ENCODE measurements at places on chromosomes 2 and 18.

GRCh38 chr18:75533950-75534349 is 106.4 kb upstream of the SMIM21 start:
- no peak for DNase-seq

GRCh38 chr18:79629606-79630005 is 50.0 kb upstream of the CTDP1 start:
- DNase-seq: no peak

- no peak for DNase-seq
Observed at GRCh38 chr2:152236191-152236925, 60.8 kb upstream of the STAM2 start.

- DNase-seq: no peak
Observed at GRCh38 chr2:207632575-207633493, 7.6 kb upstream of the METTL21A start.

GRCh38 chr2:47499621-47500309 is 96.8 kb downstream of the MSH2 start:
- DNase-seq: no peak

DNA sequence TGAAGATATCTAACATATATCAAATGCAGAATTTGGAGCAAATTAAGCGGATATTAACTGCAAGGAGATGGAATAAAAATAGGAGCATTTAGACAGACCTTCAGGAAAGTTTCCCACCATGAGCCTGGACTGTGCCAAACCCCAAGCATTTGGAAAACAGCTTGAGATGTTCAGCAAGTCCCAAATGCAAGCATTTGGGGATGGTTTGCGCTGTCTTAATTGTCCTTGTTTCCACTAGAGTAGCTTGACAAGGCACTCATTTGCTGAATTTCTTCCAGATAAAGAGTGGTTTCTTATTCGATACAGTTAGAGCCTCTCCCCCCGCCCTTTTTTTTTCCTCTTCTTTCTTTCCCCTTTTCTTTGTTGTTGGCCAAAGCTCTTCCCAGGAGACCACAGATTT is 77.1 kb upstream of the CDC42EP3 start:
- no peak for DNase-seq

DNA sequence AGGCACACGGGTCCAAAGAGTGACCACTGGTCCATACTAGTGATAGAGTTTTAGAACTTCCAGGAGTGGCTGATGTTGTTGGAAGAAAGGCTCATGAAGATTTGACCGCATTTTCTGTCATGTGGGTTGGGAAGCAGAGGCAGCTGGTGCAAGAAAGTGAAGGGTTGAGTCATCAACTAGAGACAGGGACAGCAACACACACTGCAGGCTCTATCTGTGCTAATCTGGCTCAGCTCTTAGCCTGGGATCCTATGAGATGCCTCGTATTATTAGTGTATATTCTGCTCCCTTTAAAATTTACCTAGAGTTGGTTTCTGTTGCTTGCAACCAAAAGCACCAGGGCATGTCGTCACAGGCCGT is 2.5 kb upstream of the SH3RF3 start:
- no peak for DNase-seq

GRCh38 chr2:234368861-234369261 is 128.0 kb downstream of the ARL4C start:
- DNase-seq: peak; percentile 24

DNA sequence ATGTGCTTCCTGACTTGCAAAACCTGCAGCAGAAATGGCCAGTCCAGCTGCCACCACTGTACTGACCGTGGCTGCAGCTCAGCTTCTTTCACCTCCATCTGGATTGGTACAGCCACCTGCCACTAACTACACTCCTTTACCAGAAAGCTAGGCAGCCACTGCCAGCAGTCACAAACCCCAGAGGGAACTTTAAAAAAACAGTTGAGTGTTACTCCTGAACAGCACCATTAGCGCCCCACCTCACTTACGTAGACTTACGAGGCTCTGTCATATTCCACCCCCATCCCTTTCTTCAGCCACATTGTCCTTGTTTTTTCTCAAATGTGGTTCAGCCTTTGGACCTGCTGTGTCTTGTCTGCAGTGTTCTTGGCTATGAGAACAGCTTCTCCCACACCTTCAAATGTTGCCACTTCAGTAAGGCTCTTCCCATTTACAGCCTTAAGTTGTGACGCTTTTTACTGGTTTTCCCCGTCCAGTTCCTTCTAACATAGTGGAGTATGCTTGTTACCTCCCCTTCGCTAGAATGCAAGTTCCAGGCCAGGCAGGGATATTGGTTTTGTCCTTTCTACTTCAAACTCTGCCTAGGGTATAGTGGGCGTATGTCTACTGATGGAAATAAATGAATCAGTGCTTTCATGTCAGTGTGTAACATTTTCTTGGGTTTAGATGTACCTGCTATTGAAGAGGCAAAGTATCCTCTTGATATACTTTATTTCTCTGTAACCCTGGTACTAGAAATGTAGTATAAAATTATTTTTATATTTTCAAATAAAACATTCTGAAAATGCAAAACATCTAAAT is 17.0 kb downstream of the HNRNPA3 start:
- DNase-seq: no peak

DNA sequence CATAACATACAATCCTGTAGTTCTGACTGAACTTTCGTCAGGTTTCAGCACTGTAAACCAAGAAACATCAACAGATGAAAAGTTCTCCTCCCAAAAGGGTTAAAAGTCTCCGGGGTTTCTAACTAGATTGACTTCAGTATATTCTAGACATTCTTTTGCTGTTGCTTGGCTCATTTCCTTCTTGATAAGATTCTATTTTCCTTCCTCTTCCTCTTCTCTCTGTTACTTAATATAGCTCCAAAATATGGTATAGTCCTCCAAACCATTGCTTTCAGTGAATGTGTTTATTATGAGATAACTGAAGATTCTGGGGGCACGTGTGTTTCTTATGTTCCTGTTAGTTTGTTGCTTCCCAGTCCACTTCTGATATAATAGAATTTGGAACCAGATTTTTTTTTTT is 46.4 kb upstream of the MAP4K3 start:
- no peak for DNase-seq

- DNase-seq: no peak
Observed at GRCh38 chr18:51039138-51040112, 9.4 kb downstream of the SMAD4 start.

DNA sequence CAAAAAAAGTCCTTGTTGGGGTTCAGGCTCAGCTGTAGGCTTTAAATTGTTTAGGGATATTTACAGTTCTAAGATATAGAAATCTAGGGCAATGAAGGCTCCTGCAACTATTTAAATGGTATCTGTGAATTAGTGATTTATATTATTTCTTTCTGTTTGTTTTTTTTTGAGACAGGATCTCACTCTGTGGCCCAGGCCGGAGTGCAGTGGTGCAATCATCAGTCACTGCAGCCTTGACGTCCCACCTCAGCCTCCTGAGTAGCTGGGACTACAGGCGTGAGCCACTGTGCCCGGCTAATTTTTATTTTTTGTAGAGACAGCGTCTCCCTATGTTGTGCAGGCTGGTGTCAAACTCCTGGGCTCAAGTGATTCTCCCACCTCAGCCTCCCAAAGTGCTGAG is 32.3 kb upstream of the NDUFV2 start:
- no peak for DNase-seq

DNA sequence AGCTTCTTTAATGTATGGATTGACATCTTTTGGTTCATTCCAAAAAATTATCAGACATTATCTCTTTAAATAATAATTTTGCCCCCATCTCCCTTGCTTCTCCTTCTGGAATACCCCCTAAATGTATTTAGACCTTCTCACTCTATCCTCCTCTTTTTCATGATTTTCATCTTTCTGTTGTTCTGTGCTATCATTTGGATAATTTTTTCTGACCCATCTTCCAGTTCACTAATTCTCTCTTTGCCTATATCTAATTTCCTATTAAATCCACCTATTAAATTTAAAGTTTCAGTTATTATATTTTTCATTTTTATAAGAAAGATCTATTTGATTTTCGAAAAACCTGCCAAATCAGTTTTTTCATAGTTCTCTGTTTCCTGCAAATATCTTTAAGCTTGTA is 67.8 kb upstream of the ODC1 start:
- no peak for DNase-seq

GRCh38 chr2:152558158-152558984 is 158.9 kb downstream of the PRPF40A start:
- DNase-seq: no peak

- DNase-seq: no peak
Observed at GRCh38 chr2:148642112-148642744, 2.3 kb upstream of the EPC2 start.

GRCh38 chr2:205769879-205770278 is 87.6 kb downstream of the NRP2 start:
- no peak for DNase-seq

GRCh38 chr2:239275847-239276831 is 124.7 kb downstream of the HDAC4 start:
- DNase-seq: no peak

DNA sequence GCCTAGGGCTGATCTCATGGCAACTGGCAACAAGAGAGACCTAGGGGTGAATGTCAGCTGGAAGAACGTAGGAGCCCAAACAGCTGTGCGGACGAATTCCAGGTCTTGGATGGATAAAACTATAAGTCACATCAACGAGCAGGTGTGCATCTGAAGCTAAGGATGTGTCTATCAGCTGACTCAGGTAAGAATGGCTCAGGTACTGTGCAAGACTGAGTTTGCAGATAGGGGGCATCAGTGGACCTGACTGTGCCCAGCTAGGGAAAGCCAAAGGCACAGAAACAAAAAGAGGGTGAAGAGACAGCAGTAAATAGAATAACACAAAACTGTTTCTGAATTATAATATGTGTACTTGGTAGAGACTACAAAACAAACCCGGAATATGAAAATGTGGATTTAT is 357.3 kb downstream of the ZEB2 start:
- no peak for DNase-seq

DNA sequence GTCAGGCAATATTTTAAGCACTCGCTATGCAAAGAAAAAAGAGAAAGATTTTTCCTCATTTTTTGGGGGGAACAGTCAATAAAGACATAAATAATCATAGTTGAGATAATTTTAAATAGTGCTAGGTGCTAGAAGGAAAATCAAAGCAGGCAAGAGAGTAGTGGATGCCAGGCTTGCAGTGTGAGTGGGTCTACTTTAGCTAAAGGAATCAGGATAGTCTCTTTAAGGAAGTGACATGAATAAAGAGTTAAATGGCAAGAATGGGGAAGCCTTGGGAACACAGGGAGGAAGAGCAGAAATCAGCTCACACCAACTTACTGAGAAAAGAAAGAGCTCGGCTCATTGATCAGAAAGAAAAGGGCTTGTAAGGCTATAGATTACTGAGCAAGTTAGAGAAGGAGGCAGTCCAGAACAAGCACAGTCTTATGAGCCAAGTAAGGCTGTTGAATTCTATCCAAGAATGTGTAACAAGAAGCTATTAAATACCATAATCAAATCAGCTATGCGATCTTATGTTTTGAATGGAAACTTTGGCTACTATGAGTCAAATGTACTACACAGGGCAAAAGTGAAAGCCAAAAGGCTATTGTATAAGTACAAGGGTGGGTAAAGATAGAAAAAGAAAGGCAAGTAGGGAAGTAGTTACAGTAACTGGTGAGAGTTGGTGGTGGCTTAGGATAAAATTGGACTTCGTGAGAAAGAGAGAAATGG is 833.8 kb upstream of the PIK3C3 start:
- DNase-seq: no peak

DNA sequence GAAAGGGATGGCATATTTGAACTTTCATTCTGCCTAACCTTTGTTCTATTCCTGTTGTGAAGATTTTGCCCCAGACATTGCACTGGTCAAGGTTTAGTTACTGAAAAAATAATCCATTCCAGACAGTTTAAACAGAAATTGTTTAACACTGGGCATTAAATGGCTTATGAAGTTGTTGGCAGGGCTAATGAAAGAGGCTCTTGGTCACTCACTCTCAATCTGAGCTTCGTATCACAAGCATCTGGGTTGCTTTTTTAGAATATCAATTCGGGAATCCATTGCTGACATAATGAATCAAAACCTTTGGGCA is 8.0 kb upstream of the ACYP2 start:
- no peak for DNase-seq

- DNase-seq: no peak
Observed at GRCh38 chr18:57819671-57820460, 16.8 kb upstream of the ATP8B1 start.

DNA sequence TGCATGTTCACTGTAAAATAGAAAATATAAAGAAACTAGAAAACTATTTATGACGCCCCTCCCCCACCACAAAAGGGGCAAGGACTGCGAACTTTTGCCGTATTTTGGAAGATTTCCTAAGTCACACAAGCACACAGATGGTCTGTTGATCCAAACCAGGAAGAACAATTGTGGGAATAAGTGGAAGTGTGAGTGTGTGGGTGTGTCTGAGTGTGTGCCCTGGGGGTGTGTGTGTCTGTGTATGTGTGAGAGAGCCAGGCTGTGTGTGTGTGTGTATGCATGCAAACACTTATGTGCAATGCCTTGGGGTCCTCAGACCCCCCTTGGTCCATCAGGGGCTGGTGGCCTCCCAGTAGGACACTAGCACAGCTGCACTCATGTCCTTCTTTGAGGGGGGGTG is 43.1 kb downstream of the HPCAL1 start:
- no peak for DNase-seq

GRCh38 chr2:217650229-217650628 is 352.6 kb downstream of the TNS1 start:
- no peak for DNase-seq

GRCh38 chr18:48136051-48136826 is 205.8 kb upstream of the SMAD2 start:
- DNase-seq: no peak

GRCh38 chr2:20507166-20507692 is 60.4 kb downstream of the RHOB start:
- DNase-seq: peak; percentile 61

- no peak for DNase-seq
Observed at GRCh38 chr2:233081232-233081730, 21.1 kb downstream of the INPP5D start.

DNA sequence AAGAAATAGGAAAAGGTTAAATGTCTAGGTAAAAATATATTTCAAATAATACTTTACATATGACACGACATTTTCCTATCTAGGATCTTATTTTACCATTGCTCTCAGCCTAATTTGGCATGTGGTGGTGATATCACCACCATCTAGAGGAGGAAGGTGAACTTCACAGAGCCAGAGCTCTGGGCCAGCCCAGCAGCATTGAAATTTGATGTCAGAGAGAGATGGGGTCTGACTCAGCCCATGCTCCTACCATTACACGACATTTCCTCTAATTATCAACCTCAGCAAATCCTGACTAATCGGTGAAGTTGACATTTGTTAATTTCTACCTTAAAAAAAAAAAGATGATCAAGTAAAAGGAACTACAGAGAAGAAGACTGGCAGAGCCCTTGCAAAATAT is 42.3 kb downstream of the LRRTM4 start:
- DNase-seq: no peak

- DNase-seq: no peak
Observed at GRCh38 chr2:234289834-234290590, 206.9 kb downstream of the ARL4C start.

- no peak for DNase-seq
Observed at GRCh38 chr2:119819846-119820245, 60.1 kb downstream of the PTPN4 start.

- no peak for DNase-seq
Observed at GRCh38 chr2:133561045-133561852, 7.0 kb downstream of the NCKAP5 start.

GRCh38 chr2:208406474-208407451 is at the start of gene PTH2R:
TSS of gene PTH2R (plus strand) at chr2:208406792. CDS start at chr2:208407044, 252 bp downstream.
- DNase-seq: no peak

GRCh38 chr18:63318889-63319382 is 633 bp downstream of the BCL2 start:
- no peak for DNase-seq

All from T-helper 2 cell (primary cell).